ENCODE measurements at places on chromosomes 1 and 21.
A peak's percentile ranks its signal among the peaks of the same experiment; 100 is the strongest.

- DNase-seq: peak; percentile 24
Measured at GRCh38 chr1:234114648-234115307, 210.3 kb downstream of the SLC35F3 start.

DNA sequence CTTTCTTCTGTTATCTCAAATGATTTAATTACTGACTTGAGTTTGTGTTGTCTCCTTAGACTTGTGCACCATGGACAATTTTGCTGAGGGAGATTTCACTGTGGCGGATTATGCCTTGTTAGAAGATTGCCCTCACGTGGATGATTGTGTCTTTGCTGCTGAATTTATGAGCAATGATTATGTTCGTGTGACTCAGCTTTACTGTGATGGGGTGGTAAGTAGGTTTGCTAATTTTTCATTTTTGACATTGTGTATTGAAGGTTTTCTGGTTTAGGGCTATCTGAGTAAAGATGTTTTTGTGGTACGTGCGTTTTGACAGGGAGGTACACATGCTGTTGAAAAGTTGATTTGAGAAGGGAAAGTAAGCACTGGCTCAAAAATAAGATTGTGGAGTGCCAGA, 14.1 kb downstream of the TTC3 start:
- no peak for DNase-seq

DNA sequence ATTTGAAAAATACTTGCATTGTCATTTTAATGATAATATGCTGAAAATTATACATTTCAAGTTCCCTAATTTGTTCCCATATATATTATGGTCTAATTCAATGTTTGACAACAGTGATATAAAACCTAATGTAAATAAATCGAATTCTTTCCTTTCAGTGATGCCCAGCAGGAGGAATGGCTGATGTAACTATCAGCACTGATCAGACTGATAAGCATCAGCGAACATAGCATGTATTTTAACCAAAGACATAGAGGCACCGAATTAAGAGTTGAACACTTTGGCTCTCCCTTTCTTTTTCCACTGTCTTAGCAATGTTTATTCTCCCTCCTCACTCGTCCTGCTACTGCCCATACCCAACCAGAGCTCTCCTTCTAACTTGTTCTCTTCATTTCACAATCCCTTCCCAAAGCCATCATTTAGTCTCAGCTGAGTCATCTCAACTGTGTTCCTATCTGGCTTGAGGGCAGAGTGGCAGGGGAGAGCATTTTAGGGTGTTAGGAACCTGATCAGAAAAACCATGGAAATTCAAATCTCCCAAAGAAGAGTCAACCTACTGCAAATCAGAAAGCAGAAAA, 58.8 kb upstream of the C1orf115 start:
- no peak for DNase-seq

- DNase-seq: no peak
Measured at GRCh38 chr1:29964718-29965533, 728.6 kb downstream of the PTPRU start.

GRCh38 chr1:192104852-192105251, 53.4 kb upstream of the RGS18 start:
- peak; percentile 65 for DNase-seq

GRCh38 chr1:245154429-245155271, at the start of gene KIF26B:
TSS of gene KIF26B (plus strand) at chr1:245154985. CDS start at chr1:245155425, 440 bp downstream.
- no peak for DNase-seq

GRCh38 chr1:1082239-1082775, 8.2 kb upstream of the RNF223 start:
- no peak for DNase-seq

DNA sequence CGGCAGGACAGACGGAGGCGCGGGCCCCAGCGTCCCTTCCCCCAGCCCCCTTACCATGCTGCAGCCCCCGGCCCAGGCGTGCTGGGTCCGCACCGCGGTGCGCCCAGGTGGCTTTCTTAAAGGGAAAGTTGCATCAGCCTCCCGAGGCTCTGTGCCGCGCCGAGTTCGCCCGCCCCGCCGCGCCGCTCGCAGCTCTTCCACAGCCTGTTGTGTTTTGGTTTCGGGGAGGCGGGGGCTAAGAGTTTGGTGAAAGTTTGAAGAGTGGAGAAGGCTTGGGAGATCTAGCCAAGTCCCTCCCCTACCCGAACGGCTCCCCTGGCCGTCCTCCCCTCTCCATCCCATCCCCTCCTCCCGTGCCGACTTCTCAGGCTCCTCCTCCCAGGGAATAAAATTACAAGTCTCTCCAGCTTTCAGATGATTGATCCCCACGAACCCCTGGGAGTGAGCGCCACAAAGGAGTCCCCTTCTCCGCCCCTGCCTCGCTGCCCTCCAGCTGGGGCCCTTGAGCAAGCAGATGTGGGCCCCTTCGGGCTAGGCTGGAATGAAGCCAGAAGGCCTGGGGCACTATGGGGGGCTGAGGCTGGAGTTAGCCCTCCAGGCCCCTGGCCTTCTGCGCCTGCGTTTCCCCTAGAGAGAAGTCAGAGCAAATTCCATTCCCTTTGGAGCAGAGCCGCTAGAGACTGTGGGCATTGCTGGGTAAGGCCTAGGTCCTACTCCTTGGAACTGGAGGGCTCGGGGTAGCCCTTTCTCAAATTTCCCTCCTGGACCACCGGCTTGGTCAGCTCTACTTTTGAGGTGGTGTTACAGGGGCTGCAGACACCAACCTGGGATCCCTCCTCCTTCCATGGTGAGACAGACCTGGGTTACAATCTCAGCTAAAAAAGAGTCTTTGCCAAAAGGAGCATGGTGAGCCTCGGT, at the start of gene SLC6A9:
SLC6A9 (minus strand) TSS at position 211 of the 918 bp plus-strand sequence. CDS start 7,185 bp downstream, outside the sequence.
- peak; percentile 70 for DNase-seq

GRCh38 chr1:206690516-206690915, 5.8 kb downstream of the MAPKAPK2 start:
- DNase-seq: no peak

- no peak for DNase-seq
Measured at GRCh38 chr1:97877307-97877706, 43.5 kb downstream of the DPYD start.

- DNase-seq: no peak
Measured at GRCh38 chr21:17250778-17251241, 262.0 kb upstream of the CXADR start.

DNA sequence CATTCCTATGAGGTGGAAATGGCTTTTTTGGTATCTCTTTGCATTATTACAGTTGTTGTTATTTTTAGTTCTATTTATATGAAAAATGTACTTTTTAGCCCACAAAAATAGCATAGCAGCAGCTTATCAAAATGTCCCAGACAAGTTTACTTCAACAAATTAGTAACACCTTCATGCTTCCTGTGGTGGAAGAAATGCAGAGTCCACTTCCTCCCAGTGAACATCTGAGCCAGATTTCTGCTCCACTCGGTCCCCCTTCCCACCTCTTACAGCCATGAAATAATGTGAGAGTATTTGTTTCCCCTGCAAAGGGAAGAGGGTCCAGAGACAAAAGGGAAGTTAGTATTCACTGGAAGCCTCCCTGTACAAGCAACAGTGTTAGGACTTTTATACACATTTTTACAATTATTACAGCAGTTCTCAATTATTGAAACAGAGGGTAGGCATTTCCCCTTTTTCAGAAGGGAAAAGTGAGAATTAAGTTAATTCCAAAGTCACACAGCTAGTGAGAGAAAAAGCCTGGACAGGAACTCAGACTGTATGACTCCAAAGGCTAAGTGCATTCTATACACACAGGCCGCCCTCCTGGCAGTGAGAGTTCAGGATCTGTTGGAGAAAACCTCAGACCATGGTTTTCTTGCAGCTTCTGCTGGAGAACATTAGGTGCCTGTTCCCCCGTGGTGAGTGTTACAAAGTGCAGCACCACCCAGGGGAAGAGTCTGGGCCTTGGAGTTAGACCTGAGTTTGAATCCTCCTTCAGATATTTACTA, 126.5 kb downstream of the PBX1 start:
- no peak for DNase-seq

GRCh38 chr1:65065524-65066418, 82.2 kb upstream of the AK4 start:
- DNase-seq: no peak

- no peak for DNase-seq
Measured at GRCh38 chr1:86567878-86568277, 21.0 kb downstream of the CLCA4 start.

GRCh38 chr1:221327954-221328353, 413.9 kb downstream of the DUSP10 start:
- no peak for DNase-seq

DNA sequence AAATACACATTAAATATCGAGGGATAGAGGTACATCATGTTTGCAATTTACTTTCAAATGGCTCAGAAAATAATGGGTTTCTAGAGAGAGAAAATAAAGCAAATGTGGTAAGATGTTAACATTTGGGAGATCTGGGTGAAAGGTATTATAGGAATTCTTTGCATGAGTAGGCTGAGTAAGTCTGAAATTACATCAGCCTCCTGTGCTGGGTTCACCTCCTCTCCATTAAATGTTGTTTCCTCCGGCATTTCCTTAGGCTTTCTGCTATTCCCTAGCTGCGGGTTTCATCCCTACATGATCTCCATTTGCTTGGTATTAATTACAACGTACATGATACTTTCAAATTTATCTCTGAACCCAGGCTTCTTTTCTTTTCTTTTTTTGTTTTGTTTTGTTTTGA, 31.6 kb downstream of the ZMYND12 start:
- DNase-seq: no peak

DNA sequence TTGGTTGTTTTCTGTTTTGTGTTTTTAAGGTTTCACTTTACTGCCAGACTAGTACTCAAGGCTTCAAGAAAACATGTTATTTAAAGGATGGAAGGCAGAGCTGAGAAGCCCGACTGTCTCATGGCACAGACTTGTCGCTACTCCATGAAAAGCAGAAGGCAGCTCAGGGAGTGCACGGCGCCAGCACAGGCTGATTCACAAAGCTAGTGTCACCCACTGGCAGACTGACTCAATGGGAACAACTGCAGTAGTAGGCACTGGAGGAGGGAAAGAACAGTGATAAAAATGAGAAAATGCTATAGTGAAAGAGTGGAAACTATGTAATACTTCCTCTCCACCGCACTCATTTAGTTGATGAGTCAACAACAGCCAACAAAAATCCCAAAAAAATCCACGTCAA, 14.7 kb downstream of the HSF2BP start:
- DNase-seq: no peak

GRCh38 chr1:33378976-33379375, 51.9 kb downstream of the PHC2 start:
- no peak for DNase-seq

- DNase-seq: no peak
Measured at GRCh38 chr1:227559499-227559898, 3.9 kb upstream of the ZNF678 start.

DNA sequence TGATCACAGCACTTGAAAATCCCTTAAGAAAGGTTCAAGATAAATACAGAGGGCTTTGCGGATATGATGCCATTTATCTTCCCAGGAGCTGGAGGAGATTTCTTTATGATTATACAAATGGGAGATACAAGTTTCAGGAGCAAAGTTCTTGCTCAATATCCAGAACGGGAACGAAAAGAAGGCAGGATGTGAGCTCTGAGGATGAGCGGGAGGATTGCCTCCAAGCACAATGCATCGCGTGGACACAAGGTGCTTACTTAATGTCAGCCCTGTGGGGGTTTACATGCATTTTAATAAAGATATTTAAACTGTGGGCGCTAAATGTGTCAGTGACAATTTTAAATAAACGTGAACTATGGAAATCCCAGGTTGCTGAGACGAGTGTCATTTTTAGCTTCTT, 59.0 kb downstream of the SYT6 start:
- DNase-seq: no peak

GRCh38 chr21:34998176-34998575, 50.9 kb downstream of the RUNX1 start:
- DNase-seq: no peak

GRCh38 chr1:79497193-79497773, 490.8 kb upstream of the ADGRL4 start:
- peak; percentile 13 for DNase-seq

- DNase-seq: peak; percentile 60
Measured at GRCh38 chr1:226763905-226764264, 24.8 kb upstream of the ITPKB start.

- DNase-seq: no peak
Measured at GRCh38 chr1:111225717-111226400, 1.7 kb upstream of the CHI3L2 start.

DNA sequence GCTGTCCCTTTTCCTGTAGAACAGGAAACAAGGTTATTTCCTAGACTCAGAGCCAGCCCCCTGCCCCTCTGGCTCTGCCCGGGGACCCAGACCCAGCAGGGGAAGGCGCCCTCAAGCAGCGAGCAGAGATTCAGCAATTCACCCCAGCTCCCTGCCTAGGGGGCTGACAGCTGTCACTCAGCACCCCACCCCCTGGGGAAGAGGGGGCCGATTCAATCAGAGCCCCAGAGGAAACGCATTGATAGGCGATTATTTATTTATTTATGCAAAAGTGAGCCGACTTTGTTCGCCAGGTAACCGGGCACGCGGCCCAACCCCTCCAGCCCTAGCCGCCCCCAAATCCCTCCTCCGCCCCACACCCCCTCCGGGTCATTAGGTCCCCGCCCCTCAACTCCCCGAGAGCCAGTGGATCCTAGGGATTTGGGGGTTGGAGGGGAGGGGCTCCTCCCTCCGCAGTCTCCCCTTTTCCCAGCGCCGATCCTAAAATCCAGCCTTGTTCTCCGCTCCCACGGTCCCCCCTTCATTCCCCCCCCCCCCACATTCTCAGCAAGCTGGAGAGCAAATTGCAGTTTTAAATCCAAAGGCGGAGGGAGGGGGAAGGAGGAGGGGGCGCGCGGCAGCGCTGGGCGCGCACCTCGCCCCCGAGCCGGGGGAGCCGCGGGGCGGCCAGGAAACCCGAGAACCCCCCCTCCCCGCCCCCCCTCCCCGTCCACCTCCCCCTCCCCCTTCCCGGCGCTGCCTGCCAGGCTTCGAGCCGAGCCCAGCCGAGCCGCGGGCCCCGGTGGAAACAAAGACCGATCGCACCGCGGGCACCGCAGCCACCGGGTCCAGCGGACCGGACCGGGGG, 1.3 kb downstream of the AHDC1 start:
- DNase-seq: no peak

- DNase-seq: no peak
Measured at GRCh38 chr1:246166841-246167240, 340.2 kb downstream of the SMYD3 start.

GRCh38 chr1:229819091-229819490, 193.0 kb downstream of the URB2 start:
- DNase-seq: no peak

- DNase-seq: no peak
Measured at GRCh38 chr1:31587720-31588423, 11.6 kb downstream of the TINAGL1 start.
